Stimulated activated CD4-positive, alpha-beta T cell treated with anti-CD3 and anti-CD28 coated beads, Interleukin-1b, Interleukin-23, amount 100 ng/mL, for 48 hours (primary cell): ENCODE measurements at places on chromosomes 13 and 19.

DNA sequence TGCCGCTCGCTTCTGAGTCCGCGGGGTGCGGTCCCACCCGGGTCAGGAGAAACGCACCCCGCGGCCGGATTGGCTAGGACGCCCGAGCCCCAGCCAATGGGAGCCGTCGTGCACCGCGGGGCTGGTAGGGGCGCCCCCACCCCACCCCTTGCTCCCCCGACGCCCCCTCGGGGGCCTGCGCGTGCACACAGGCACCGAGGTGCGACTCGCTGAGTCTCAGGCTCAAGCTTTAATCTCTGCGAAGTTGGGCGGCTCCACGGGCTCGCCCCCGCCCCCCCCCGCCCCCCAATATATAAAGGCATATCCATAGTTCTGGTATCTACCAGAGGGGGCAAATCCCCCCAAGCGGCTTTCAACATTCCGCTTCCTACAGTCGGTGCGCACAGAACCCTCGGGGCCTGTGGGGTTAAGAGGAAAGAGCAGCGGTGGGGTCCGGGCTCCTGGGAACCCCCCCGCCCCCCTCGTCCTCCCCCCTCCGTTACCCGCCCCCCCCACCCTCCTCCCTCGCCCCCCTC is at the start of gene COX6B2:
TSS of gene COX6B2 (minus strand) at position 22 of the 515 bp plus-strand sequence. CDS start 198 bp downstream, outside the sequence.
- no peak for DNase-seq

GRCh38 chr13:111459803-111460547 is 139.5 kb downstream of the TEX29 start:
- no peak for DNase-seq

GRCh38 chr19:1783874-1784273 is 28.2 kb downstream of the ATP8B3 start:
- no peak for DNase-seq

DNA sequence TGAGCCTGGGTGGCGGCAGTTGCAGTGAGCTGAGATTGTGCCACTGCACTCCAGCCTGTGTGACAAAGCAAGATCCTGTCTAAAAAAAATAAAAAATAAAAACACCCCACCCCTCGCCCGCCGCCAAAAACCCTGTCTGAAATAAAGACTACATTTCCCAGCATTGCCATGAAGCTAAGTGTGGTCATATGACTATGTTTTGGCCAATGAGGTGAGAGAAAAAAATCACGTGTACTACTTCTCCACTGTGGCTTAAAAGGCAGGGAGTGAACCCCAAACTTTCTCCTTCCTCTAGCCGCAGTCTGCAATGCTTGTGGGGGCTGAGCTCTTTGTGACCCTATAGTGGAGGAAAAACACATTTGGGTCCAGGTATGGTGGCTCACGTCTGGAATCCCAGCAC is 54.9 kb downstream of the COLGALT1 start:
- DNase-seq: no peak

GRCh38 chr13:33745370-33746324 is 72.3 kb upstream of the RFC3 start:
- DNase-seq: no peak

- no peak for DNase-seq
Observed at GRCh38 chr13:38166116-38166515, 183.5 kb upstream of the UFM1 start.

DNA sequence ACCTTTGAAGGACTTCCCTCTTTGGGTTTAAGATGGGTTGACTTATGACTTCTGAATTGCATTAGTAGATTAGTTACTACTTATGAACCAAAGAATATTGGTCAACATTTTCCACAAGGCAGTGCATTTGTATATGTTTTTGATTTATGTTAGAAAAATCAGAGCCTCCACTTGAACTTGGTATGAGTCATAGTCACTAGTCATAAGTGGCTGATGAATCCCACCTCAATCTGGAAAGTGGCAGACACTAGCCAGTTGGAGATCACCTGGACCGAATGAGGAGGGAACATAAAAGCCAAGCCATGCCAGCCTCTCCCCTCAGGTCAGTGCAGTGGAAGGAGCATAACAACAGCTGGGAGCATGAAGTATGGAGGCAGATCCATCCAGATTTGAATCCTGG is 39.3 kb upstream of the SPART start:
- no peak for DNase-seq

DNA sequence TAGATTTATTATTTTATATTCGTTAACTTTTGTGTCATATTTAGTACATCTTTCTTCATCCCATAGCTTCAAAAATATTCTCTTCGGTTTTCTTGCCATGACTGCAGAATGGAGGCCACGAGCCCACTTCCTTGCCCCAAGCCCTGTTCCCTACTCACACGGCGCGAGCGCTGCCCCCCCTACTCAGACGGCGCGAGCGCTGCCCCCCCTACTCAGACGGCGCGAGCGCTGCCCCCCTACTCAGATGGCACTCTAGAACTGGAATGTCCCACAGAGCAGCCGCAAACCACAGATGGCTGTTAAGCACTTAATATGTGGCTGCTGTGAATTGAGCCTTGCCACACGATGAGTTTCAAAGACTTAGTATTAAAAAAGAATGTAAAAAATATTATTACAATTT is 102.2 kb upstream of the PEG3 start:
- no peak for DNase-seq

- no peak for DNase-seq
Observed at GRCh38 chr13:100673376-100673712, 1.3 kb downstream of the TMTC4 start.

GRCh38 chr13:96229356-96229755 is 139.4 kb downstream of the HS6ST3 start:
- DNase-seq: no peak

DNA sequence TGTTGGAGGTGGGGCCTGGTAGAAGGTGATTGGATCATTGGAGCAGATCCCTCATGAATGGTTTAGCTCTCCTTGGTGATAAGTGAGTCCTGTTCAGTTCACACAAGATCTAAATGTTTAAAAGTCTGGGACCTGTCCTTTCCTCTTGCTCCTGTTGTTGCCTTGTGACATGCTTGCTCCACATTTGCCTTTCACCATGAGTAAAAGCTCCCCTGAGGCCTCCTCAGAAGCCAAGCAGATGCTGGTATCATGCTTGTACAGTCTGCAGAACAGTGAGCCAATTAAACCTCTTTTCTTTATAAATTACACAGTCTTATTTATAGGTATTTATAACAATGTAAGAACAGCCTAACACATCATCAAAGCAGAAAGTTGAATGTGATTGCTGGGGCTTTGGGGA is 24.2 kb upstream of the RFC3 start:
- DNase-seq: no peak

- no peak for DNase-seq
Observed at GRCh38 chr13:50993371-50993770, 83.8 kb downstream of the RNASEH2B start.

DNA sequence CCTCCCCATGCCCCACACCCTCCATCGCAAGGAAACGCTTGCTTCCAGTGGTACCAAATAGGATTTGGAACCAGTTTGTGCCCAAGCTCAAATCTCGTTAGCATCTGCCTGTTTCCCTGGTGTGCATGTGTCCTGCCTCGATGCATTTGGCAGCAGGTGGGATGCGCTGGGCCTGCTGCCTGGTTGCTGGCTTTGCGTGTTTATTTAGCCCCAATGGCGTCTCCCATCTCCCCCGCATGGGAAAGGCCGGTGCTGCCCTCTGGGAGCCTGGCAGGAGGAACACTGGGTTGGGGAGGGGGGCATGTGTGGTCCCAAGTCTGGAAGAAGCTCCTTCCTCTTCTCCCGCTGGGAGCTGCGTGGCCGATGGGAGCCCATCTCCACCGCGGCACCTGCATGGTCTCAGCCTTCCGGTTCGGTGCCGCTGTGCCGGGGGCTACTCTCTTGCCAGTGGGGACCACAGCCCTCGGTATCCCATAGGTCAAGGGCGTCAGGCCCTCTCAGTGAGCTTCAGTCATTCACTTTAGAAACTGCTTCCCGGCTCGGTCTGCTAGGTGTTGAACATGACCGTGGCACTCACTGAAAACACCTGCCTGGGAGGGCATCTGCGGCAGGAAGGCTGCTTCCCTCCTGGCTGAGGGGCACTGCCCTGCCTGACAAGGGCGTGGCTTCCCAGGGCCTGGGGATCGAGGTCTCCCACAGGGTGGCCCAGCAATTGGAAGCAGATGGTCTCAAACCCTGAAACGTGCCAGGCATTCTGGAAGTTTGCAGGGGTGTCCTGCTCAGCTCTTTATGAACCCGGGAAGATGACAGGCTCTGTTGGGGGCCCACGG is 11.8 kb upstream of the F7 start:
- no peak for DNase-seq

DNA sequence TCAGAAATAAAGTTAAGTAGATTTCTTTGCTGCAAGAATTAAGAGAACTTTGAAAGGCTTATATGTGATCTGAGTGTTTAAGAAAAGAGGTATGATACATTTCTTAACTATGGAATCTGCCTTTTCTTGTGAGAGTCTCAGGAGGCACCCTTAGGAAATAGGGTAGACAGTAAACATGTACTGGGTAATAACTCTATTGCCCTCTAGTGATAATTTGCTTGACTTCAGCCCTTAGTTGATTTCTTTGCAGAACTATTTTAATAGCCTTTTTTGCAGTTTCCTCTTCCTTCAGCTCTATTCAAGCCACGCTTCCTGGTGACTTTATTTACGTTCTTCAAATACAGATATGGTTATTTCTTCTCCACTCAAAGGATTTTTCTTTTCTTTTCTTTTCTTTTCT is 37.0 kb upstream of the CCNA1 start:
- no peak for DNase-seq

GRCh38 chr13:71803066-71803465 is 63.9 kb downstream of the DACH1 start:
- no peak for DNase-seq

GRCh38 chr13:44617648-44618047 is 41.5 kb upstream of the TSC22D1 start:
- DNase-seq: no peak

- no peak for DNase-seq
Observed at GRCh38 chr13:24087605-24088225, 72.8 kb upstream of the SPATA13 start.

DNA sequence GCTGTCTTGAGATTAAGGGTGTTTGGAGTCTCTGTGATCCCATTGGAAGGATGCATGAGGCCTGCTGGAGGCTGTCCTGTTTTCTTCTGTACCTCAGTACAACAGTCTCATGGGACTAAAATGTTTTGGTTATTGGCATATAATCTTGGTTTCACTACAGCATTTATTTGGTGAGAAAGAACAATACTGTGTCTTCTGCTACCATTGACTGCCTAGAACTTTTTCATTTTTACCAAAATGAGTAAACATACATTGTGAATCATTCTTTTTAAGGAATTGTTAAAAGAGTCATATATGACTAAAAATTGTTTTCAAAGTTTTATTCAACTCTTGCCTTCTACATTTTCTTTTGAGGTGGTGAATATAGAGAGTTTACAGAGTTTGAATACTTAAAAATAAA is 459.8 kb downstream of the GPC6 start:
- DNase-seq: no peak

DNA sequence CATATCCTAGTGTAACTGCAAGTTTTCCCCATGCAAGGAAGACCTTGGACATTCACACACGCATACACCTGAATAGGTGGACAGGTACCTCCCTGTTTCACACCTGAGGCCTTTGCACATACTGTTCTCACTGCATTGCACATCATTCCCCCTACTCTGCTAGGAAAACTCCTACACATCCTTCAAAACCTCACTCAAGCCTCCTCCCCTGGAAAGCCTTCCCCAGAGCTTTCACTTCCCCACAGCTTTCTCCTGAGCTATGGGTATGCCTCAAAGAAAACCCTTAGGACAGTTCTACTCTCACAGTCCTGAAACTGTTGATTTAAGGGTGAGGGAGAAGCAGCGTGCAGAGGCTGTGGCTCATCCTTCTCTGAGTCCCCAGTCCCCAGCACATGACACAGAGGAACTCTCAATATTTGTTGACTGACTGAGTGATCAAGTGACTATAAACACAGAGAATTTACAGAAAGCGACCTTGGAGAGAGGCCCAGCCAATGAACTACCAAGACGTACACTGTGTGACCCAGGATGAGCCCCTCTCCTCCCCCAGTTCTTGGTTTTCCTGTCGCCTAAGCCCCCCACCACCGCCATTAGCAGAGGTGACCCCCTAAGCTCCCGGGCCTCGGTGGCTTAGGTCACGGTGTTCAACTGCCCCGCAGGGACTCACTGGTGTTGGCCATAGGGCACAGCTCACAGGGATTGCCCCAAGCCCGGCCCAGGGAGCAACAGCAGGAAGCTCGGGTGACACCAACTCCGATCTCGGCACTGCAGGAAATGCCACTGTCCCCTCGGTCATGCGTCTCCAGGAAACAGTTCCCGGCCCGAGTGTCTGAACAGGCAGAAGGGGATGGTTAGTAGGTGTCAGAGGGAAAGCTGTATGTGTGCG is 40.6 kb downstream of the FBN3 start:
- DNase-seq: no peak

GRCh38 chr13:63460462-63461090 is 2044.9 kb upstream of the PCDH20 start:
- no peak for DNase-seq

DNA sequence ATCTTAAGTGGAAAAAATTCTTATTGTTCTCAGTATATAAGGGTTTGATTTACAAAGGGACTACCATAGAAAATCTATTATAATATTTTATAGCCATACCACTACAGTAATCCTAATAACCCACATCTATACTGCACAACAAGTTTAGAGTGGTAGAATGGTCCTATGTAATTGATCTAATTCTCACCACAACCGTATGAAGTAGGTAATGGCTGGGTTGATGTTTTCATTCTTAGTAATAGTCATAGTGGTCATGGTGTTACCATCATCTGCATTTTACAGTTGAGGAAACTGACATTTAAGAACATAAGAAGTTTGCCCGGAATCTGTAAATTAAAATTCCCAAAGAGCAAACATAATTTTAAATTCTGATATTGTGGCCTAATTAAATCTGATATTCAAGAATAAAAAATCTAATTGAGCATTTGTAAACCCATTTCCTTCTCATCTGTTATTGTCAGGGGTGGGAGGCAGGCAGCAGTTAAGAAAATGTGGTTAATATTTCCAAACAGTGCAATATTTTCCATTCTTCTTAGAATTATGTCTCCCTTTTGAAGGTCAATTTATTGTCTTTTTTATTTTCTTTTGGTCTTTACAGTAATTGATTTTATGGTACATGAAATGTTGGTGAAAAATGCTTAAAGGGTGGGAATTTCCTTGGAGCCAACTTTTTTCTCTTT is 65.6 kb downstream of the DHRS12 start:
- DNase-seq: no peak

DNA sequence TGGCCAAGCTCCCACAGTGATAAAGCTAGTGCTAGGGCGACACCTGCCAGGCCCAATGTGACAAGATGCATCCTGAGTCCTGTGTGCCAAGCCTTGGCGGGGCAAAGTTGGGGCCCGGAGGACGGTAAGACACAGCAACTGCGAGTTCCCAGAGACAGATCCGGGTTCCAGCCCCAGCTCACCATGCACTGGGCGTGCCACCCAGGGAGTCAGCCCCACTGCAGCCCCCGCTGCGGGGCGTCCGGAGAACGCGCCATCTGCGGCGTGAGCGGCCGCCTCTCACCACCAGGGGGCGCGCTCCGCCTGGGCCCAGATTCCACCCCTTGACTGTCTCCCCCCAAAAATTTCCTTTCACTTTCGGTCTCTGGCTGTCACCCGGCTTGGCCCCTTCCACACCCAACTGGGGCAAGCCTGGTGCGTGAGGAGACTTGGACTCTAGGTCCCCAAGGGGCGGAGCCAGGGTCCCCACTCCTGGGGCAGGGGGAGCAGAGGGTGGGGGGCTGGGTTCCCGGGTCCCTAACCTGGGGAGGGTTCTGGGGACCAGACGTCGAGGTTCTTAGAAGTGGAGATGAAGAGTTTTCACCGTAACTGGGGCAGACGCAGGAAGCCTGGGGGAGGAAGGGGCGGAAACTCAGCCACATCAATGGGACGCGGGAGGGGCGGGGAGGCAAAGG is at the start of gene FLT3LG:
TSS of gene FLT3LG (plus strand) at position 348 of the 674 bp plus-strand sequence. CDS start 425 bp downstream, outside the sequence.
- peak; percentile 86 for DNase-seq

- DNase-seq: no peak
Observed at GRCh38 chr19:36939153-36939552, 23.0 kb downstream of the ZNF568 start.
